Inflammatory macrophage treated with lipopolysaccharide for 1 hour (primary cell): ENCODE measurements at places on chromosomes 1 and 21.

- DNase-seq: no peak
Observed at GRCh38 chr1:201181323-201181722, 9.3 kb upstream of the IGFN1 start.

DNA sequence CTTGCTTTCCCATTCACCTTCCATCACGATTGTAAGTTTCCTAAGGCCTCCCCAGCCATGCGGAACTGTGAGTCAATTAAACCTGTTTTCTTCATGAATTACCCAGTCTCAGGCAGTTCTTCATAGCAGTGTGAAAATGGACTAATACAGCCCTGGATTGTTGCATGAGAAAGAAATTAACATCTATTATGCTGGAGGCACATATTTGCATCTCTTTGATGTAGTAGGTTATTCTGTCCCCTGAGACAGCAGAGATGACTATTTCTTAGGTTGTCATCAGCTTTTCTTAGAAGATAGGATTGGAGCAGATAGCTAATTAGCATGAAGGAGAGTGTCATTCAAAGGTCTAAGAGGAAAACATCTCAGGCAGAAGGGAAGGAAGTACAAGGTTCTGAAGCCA, 166.2 kb downstream of the OMA1 start:
- no peak for DNase-seq

DNA sequence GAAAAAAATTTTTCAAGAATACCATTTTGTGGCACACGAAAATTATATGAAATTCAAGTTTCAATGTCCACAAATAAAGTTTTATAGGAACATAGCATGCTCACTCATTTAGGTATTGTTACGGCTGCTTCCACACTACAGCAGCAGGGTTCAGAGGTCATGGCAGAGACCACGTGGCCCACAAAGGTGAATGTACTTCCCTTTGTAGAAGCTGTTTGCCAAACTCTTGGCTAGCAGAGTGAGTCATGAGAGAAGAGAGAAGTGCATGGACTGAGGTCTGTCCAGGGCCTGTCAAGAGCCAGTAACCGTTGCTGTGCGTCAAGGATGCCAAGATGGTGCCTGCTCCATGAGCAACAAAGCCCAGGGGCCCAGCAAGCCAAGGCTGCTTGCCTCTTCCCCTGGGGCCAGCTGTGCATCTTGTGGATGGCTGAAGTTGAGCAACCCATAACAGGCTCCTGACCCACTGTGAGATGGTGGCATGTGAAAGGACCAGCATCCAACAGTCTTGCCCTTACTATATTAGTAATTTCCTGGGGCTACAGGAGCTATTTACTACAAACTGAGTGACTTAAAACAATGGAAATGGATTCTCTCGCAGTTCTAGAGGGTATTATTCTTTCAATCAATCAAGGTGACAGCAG, 64.8 kb upstream of the ATP5PO start:
- DNase-seq: peak; percentile 66

DNA sequence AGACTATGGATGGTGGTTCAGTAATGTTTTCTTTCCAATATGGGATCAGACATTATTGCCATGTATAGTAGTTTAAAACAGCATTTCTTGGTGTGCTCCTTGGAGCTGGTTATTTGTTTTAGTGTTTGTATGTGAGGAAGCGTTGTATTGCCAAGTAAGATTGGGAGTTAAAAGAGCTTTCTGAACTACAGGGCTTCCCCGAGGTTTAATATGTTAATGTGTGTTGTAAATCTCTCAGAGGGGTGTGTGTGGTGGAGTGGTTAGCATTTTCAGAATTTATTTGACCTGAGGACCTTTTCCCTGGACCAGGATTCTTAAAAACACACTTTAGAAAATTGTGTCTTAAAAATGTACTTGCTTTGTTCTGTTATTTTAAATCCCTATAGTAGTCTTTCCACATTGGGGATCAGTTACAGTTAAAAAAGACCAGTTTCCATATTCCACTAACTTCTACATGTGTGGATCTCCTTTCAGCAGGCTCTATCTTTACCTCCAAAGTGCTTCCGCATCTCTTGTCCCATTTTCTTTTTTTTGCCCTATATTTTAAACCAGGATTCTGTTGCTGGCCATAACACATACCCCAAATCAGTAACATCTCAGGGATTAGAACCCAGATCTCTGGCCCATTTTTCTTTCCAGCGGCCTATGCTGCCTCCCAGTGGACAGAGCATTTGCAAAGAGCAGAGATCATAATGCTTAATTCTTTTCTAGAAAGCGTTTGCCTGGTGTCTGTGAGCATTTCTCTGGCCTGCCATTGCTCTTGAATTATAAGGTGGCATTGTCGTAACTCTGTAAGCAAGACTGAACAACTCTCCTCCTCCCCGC, 58.6 kb downstream of the PBX1 start:
- DNase-seq: no peak

DNA sequence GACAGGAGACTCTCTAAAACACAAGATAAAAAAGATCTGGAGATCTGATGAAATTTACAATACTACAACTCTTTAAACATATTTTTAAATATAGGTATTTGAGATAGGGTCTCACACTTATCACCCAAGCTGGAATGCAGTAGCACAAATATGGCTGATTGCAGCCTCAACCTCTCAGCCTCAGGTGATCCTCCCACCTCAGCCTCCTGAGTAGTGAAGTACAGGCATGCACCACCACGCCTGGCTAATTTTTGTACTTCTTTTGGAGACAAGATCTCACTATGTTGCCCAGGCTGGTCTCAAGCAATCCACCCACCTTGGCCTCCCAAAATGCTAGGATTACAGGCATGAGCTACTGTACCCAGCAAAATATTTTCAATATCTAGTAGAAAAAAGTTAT, 170.0 kb upstream of the NR5A2 start:
- DNase-seq: no peak

GRCh38 chr1:80533775-80534334, 1266.9 kb upstream of the ADGRL2 start:
- DNase-seq: no peak

DNA sequence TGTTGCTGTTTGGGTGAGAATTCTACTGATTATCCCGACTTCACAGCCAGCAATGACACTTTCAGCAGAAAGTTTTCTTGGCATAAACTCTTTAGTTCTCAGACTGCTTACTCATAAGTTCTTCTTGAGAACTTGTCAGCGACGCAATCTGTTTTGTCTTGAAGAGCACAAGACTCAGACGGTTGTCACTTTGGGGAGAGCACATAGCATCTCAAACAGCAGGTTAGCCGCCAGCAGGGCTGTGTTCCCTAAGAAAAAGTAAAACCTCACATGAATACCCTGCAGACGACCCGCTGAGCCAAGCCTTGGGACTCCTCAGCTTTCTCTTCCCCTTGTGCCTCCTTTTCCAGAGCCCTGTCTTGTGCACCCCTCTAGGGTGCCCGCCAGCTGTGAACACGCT, 11.4 kb downstream of the AGMAT start:
- DNase-seq: no peak

- no peak for DNase-seq
Observed at GRCh38 chr21:46127239-46128105, 27.9 kb downstream of the FTCD start.

GRCh38 chr1:88998716-88999115, 6.3 kb upstream of the KYAT3 start:
- DNase-seq: peak; percentile 60

GRCh38 chr1:2129256-2129943, 65.2 kb downstream of the FAAP20 start:
- DNase-seq: no peak

GRCh38 chr1:151847867-151848596, 5.5 kb downstream of the THEM5 start:
- DNase-seq: no peak

- DNase-seq: no peak
Observed at GRCh38 chr1:12798911-12799310, 7.7 kb downstream of the PRAMEF1 start.

GRCh38 chr21:42237161-42237560, 18.2 kb downstream of the ABCG1 start:
- DNase-seq: no peak

DNA sequence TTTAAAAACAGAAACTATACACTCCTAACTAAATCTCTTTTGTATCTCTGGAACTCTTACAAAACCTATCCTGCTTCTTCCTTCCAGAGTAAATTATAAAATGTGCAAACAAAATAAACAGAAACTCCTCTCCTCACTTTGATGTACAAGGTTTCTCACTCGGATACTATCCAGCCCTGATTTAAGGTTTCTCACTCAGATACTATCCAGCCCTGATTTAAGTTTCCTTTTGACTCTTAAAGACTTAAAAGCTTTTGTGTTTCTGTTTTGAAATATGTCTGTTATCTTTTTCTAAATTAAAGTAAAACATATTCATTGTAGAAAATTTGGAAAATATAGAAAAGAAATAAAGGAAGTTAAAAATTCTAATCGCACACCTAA, 132.5 kb downstream of the CRB1 start:
- DNase-seq: no peak

DNA sequence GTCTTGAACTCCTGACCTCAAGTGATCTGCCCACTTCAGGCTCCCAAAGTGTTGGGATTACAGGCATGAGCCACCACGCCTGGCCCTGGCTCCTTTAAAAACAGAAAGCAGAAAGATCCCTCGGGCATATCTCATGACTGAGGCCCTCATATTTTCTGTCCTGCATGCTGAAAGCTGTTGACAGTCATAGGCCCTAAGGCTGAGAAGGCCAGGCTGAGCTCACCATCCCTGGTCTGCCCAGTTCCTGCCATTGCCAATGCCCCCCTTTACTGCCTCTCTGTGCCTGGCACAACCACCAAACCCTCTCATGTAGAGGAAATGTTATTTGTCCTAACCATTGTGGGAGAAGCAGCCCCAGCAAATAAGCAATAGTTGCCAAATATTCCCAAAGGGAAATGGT, 12.7 kb downstream of the CD34 start:
- no peak for DNase-seq

- DNase-seq: no peak
Observed at GRCh38 chr1:47703156-47703825, 265.4 kb downstream of the FOXD2 start.

DNA sequence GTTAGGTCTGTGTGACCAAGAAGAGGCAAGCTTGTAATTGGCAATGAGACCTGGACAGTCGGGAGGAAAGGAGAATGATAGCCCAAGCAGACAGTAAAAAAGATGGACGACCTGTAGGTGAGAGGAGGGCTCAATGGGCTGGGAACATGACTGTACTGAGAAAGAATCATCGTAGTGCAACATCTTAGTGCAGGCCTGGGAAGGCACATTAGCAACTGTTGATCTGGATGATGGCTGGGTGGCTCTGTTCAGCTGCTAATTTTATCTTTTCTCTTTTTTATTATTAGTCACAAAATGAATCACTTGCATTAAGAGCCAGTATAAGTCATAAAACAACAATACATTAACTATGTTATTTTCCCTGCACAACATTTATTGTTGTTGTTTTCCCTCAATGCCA, 32.9 kb downstream of the IFI44 start:
- no peak for DNase-seq

- no peak for DNase-seq
Observed at GRCh38 chr1:246193537-246193936, 313.5 kb downstream of the SMYD3 start.

GRCh38 chr1:157150631-157151030, 12.4 kb upstream of the ETV3 start:
- no peak for DNase-seq

DNA sequence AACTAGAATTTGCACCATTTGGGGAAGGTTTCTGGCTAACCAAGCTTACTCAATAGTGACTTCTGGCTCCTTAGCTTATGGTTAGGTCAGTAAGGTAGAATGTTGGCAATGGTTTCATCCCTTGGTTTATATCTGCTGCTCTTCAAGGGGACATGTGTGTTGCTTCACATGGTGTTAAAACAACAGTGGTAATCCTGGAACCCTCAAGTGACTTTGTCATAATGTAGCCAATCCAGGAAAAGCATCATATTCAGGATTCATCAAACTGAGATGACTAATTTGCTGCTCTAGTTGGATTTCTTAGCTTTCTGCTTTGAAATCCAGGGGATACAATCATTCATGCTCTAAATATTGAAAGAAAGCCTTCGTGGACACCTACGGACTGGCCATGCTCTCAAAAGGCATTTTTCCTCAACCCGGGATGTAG, 108.7 kb downstream of the RGL1 start:
- DNase-seq: no peak

DNA sequence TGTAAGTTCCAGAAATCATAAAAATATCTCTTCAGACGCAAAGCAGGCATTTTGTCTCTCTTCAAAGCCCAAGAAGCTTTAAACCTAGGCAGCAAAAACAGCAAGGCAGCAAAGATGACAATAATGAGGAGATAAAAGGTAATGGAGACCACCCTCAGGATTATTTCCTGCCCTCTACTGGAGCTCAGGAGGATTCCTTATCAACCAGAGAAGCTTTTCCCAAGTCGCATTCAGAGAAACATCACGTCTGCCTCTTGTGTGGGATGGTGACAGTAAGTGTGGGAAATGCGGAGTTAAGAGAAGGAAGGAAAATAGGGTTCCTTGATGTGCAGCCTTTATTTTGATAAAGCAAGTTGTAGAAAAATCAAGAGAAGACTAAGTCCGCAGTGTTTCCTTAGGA, 365.8 kb downstream of the RGS7 start:
- no peak for DNase-seq

- DNase-seq: peak; percentile 40
Observed at GRCh38 chr1:63821091-63822005, 47.5 kb downstream of the ROR1 start.

- no peak for DNase-seq
Observed at GRCh38 chr1:109156916-109157385, 43.0 kb downstream of the ELAPOR1 start.

- DNase-seq: no peak
Observed at GRCh38 chr21:32604464-32604863, 7.7 kb downstream of the CFAP298 start.

GRCh38 chr1:200670242-200671118, 773 bp upstream of the DDX59 start:
- DNase-seq: peak; percentile 72

GRCh38 chr1:78045926-78046778, at the start of gene GIPC2:
GIPC2 (plus strand) TSS chr1:78045966; CDS start chr1:78046095, 129 bp downstream.
- DNase-seq: no peak

- DNase-seq: no peak
Observed at GRCh38 chr21:15003463-15004135, 61.2 kb downstream of the NRIP1 start.

- peak; percentile 7 for DNase-seq
Observed at GRCh38 chr1:114758256-114758832, 560 bp upstream of the CSDE1 start.
